ENCODE measurements at places on chromosomes 7 and 10.

GRCh38 chr10:112755446-112756234, 194.4 kb upstream of the TCF7L2 start:
- DNase-seq, result no peak

GRCh38 chr7:12765431-12766100, 78.1 kb downstream of the ARL4A start:
- no peak for DNase-seq

DNA sequence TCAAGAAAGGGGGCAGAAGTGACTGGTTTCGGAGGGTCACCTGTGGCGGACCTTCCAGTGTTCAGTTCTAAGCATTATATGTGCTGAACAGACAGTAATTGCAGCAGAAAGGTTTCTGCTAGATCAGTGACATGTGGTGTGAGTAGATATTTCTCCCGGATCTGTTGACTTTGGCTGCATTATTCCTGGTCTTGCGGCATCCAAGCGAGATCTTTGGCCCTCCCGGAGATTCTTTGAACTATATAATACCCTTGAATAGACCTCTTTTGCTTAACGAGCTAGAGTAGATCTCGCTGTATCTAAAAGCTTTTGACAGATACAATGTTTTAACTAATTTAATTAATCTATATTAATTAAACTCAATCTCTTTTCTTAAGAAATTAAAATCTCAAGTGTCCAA, 99.8 kb downstream of the PTN start:
- no peak for DNase-seq

DNA sequence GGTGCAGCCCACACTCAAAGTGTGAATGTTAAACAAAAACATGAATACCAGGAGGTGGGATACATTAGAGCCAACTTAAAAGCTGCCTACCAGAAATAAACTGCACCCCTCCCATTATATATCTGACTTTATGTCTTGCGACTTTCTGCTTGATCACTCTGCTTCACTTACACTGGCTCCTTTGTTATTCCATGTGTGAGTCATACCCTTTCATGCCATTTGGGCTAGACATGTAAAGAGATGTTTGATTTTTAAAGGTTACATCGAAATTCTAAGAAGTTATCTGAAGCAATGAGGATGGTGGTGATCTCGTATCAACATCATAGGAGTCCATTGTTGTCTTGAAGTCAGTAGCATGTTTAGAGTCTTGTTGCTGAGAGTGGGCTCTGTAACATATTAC, 31.6 kb upstream of the ETV1 start:
- DNase-seq, result no peak

- no peak for DNase-seq
These were observed 39.1 kb downstream of the GOLGA7B start for GRCh38 chr10:97888641-97889262.

All from CD4-positive, alpha-beta T cell treated with Interleukin-6 for 4 hours (primary cell).